CD4-positive, alpha-beta T cell treated with Interleukin-10 for 1 hour (primary cell): ENCODE measurements at places on chromosomes 5 and 9.

DNA sequence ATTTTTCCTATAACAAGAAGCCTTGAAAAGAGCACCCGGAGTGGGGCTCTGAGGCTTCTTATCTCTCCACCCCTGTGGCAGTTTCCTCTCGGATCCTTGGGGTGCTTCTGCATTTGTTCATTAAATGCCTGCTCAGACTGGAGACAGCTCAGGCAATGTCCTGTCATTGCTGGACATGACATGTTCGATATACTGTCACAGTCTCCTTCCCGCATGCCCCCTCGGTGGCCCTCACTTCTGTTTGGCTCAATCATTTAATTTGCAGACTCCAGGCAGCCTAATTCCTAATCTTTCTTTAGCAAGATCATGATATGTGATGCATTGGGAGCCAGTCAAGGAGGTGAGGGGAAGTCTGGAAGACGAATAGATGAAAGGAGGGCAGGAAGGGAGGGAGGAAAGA, 37.5 kb upstream of the CPEB4 start:
- no peak for DNase-seq

DNA sequence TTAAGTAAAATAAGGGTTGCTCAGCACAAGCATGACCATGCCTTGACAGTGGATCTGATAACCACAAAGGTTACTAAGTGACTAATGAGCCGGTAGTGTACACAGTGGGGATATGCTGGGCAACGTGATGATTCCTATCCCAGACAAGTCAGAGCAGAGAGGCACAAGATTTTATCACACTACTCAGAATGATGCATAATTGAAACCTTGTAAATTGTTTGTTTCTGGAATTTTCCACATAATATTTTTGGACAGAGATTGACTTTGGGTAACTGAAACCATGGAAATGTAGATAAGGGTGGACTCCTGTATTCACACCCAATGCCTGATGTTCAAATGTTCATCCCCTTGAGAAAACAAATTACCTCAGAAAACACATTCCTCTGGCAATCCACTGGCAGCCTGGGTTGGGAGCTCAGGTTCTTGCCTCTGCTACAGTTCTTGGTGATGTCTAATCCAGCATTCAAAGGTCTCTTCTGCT, 16.2 kb upstream of the ERAP1 start:
- DNase-seq: no peak

GRCh38 chr5:90131383-90132133, 278.0 kb downstream of the CETN3 start:
- DNase-seq: no peak

GRCh38 chr5:16812448-16812847, 123.6 kb downstream of the MYO10 start:
- DNase-seq: no peak

GRCh38 chr5:37889612-37890317, 49.9 kb upstream of the GDNF start:
- no peak for DNase-seq

GRCh38 chr9:20838218-20838617, 154.2 kb downstream of the FOCAD start:
- no peak for DNase-seq

DNA sequence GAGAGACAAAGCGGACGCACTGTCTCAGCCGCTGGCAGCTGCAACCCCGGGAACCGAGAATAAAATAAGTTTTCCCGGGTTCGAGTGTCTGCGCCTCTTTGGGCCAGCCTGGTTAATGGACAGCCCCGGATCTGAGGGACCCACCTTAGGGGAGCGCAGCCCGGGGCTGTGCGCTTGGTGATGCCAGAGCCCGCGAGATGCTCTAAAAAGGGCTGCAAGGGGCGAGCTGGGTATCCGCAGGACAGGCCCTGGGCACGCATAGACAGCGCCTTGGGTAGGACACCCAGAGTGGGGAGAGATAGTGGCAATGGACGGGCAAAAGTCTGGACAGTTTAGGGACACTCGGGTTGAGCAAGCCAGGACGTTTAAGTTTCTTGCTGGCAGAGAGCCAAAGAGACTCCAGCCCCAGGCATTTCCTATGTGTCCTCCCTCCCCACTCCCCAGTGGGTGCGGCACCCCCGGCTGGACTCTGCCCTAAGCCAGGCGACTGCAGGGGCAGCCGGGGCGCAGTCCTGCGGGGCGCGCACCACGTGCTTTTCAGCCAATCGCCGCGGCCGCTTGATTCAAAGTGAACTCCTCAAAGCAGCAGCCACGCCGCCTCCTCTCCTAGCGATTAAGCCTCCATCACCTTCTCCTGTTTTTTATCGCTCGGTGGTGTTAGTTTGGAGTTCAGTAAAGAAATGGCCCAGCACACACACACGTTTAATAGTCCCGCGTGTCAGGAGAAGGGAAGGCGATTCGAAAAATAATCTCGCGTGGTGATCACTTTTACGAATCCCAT, 616 bp upstream of the ENC1 start:
- peak; percentile 33 for DNase-seq

- no peak for DNase-seq
These were observed at the start of gene AK1 for GRCh38 chr9:127877566-127877998. TSS of gene AK1 (minus strand) at chr9:127877675. CDS start at chr9:127874617, 3,058 bp downstream.

GRCh38 chr9:34710023-34710422, at the start of gene CCL21:
TSS of gene CCL21 (minus strand) at chr9:34710136. CDS start at chr9:34710066, 70 bp downstream.
- no peak for DNase-seq

- no peak for DNase-seq
These were observed 14.8 kb upstream of the PSMD5 start for GRCh38 chr9:120857481-120857880.

GRCh38 chr9:2859776-2860379, 16.0 kb upstream of the PUM3 start:
- DNase-seq: peak; percentile 29

GRCh38 chr9:81886665-81887064, 41.6 kb upstream of the SPATA31D4 start:
- DNase-seq: no peak

DNA sequence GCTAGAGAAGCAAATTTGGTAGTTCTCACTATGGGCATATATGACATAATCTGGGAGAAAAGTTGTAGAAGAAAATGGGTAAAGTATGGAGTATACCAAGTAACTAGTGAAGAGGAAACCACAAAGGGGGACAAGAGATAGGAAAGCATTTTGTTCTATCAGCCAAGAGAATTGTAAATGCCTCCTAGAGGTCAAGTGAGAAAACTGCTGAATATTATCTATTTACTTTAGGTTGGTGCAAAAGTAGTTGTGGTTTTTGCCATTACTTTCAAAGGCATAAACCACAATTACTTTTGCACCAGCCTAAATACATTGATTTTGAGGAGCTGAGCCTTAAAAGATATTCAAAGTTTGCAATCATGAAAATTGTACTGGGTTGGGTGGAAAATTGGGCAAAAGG, 126.7 kb upstream of the GRHPR start:
- DNase-seq: no peak

GRCh38 chr5:74957029-74957784, 91.0 kb upstream of the FAM169A start:
- no peak for DNase-seq

- DNase-seq: no peak
These were observed 173.0 kb upstream of the FBXL7 start for GRCh38 chr5:15326932-15327331.

DNA sequence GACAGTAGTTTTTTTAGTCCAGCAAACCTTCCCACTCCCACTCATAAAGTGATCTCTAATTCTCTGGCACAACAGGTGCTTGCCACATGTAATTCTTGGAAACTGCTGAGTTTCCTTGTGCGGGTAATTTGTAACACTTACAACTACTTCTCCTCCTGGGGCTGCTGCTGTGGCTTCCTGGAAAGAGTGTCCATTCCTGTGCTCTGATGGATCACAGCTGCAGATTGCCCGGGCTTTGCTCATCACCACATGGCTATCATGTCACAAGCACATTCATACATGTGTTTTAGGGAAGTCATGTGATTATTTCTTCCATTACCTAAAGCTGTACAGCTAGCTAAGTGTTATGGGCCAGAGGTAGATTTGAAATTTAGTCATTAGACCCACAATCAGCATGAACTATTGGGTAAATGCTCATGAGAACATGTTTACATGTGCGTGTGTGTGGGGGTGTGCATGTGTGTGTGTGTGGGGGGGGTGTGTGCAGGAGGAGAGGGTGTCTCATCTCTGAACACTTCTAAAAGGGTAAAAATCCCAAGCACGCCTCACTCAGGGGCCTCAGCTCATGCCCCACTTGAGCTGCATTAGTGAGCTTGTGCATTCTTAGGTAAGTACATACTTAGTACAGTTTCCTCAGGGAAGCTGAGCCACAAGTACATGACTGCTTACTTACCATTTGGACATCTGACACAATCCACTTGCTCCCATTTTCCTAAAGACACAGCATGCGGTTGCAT, 118.1 kb upstream of the CCDC112 start:
- DNase-seq: no peak

GRCh38 chr9:35981699-35982098, 23.7 kb upstream of the OR2S2 start:
- no peak for DNase-seq

DNA sequence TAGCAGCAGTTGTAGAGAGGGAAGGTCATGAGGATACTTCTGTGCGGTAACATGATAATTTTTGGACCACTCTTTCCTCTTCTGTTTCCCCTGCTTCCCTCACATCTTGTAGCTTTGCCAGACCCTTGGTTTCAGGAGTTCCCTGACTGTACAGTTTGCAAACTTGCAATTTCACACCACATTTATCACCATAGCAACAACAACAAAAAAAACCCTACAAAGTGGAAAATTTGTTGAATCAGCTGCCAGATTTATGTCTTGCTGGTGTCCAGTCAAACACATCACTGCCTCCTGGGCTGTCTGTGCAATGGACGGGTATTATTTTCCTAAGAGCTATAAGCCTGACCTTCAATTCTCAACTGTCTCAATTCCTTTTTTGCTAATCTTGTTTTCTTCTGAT, 751.6 kb downstream of the TLR4 start:
- DNase-seq: no peak

DNA sequence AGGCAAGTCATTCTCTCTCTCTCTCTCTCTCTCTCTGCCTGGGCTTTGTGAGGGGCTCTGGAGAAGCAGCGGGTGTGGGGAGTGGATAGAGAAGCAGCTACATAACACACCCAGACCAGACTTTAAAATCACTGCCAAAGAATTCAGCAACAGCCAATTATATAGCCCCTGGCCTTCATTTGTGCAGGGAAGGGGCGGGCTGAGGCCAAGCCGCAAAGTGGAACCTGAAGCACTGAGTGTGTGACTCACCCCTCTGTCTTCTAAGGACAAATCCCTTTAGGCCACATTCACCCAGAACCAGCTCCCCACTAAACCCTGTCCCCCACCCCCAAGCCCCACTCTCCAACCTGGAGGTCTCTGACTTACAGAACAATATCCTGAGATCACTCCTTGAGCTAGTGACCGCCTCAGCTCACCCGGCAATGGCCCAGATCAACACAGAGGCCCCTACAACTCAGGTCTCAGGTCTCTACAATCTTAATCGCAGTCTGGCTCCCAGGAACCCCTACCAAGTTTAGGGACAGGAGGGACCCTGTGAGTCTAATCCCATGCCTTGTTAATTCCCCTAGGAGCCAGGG, 6.0 kb downstream of the B4GALT1 start:
- DNase-seq: peak; percentile 65

DNA sequence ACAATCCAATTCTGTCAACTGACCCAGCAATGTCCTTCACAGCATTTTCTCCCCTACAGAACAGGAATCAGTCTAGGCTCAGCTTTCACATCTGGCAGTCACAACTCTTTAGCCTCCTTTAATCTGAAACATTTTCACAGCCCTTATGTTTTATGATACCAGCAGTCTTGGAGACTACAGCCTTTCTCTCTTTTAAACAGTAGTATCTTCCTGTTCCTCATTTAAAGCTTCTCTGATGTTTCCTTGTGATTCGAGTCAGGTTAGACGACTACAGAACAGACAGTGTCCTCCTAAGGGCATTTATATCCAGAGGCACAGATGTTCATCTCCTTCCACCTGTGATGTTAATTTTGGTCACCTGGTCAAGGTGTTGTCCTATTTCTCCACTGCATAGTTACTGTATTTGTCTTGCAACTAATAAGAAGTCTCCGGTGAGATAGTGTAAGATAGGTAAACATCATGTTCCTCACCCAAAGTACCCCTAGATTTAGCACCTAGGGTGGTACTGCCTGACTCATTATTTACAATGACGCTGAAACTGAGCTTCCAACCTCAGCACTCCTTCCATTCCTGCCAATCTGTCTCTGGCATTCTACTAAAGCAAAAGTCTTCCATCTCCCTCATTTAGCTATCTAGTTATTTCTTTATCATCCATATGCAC, 20.7 kb downstream of the TTC39B start:
- no peak for DNase-seq

DNA sequence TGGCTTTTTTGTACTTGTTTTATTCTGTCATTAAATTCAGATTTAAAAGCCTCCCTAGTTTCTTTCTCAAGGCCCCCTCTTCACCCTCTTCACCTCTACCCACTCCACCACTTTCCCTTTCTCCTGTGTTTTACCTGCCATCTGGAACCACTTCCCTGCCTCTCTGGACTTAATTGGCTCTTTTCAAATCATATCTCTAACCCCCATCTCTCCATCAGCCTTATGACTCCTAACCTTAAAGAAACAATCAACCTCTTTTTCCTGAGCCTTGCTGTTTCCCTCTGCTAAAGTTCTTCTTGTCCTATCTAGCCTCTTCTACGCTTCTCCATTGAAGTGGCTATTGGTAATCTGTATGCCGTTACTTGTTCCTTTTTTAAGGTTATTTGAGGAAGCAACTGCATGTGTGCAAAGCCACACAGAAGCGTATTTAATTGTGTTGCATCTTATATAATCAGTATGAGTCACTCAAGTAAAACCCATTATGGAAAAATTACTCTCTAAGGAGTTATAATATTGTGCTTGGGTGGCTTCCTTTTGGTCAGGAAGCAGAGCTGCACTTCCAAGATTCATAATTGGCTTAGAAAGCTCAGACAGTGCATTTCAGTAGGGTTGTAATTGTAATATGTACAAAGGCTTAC, 653.6 kb upstream of the ITGA1 start:
- DNase-seq: no peak

DNA sequence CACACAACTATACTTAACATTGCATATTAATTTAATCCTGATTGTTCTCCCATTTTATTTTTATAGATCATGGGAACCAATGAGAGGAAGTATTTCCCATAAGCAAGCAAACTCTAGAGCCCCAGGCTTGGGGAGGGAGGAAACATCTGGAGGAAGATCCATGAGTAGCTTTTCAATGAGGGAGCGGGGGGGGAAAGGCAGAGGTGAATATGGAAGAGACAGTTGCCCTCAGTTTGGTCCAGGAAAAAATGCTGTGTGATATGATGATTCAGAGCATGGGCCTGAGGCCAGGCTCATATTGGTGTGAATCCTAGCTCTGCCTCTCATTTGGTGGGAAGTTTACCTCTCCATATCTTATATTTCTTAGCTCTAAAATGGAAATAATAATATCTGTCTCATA, 42.2 kb upstream of the ALDOB start:
- no peak for DNase-seq

- DNase-seq: peak; percentile 8
These were observed 5.7 kb upstream of the SYK start for GRCh38 chr9:90795871-90796317.

DNA sequence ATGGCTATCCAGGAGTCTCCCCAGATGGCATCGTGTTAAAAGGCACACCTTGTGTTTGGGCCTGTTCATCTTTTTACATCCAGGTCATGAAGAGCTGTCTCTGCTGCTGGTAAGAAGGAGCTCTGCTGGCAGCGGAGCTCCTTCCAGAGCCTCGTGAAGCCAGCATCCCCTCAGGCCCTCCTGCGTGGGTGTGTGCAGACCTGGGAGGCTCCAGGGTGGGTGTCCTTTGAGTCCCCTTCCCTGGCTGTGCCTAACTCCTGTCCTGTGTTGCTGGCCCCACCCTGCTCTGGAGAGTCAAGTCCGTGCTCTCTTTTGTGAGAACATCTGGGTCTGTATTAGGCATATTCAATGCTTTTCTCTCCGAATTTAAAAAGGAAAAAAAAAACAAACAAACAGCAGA, 149.6 kb upstream of the IRX2 start:
- no peak for DNase-seq
